Natural killer cell treated with Interleukin-12 subunit alpha and Interleukin-12 subunit beta and Interleukin-15 and Interleukin-18, amount 100 ng/mL, for 72 hours (primary cell): ENCODE measurements at places on chromosomes 4 and X. TPM values are rescaled to one million over a fixed set of nuclear protein-coding genes. Genes with fewer than 3 reads are reported as not detected.

DNA sequence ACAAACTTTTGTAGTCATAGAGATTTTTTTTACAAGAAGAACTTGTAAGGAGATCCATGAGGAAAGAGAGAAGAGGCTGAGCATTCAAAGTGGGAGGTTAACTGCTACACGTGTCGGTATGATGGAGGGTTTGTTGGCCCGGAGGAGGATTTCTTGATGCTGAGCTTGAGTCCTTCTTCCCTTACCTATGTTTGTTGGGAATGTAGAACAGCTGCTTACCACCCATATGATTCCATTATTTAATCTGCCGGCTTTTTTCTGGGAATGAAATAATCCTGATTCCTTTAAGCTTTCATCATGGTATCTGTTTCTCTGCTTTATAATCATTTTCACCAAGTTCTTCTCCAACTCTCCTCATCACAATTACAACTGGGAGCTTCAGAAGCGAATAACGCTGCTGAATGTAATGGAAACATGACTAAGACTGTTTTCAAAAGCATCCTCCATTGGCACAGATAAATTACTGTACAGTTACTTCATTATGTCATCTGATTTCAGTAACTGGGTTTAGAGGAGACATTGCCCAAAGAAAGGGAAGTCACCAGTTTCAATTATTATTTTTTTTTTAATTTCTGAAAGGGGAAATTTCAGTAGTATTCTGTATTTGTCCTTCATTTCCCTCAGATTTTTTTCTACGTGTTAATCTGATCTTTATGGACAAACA, 420.6 kb downstream of the SPRY1 start:
- no peak for DNase-seq

The NKX6-1 gene
- not detected for total RNA-seq

GRCh38 chr4:1400191-1400805, 5.9 kb downstream of the NKX1-1 start:
- no peak for DNase-seq

The RBBP7 gene
- total RNA-seq = 131 TPM

DNA sequence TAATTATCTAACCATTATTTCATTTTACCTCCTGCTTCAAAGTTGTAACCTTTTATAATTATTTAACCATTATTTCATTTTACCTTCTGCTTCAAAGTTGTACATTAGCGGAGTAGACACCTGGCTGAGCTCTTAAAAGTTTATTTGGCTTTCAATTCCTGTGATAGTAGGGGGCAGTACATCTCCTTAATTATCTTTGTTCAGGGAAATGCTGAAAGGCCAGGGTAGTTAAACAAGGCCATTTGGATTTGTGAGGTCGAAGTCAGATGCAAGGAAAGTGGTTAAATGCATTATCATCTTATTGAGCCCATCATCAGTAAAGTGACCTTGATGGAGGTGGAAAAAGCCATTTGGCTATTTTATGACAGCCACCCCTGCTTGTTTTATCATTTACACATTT, 210.6 kb downstream of the TENM3 start:
- no peak for DNase-seq

DNA sequence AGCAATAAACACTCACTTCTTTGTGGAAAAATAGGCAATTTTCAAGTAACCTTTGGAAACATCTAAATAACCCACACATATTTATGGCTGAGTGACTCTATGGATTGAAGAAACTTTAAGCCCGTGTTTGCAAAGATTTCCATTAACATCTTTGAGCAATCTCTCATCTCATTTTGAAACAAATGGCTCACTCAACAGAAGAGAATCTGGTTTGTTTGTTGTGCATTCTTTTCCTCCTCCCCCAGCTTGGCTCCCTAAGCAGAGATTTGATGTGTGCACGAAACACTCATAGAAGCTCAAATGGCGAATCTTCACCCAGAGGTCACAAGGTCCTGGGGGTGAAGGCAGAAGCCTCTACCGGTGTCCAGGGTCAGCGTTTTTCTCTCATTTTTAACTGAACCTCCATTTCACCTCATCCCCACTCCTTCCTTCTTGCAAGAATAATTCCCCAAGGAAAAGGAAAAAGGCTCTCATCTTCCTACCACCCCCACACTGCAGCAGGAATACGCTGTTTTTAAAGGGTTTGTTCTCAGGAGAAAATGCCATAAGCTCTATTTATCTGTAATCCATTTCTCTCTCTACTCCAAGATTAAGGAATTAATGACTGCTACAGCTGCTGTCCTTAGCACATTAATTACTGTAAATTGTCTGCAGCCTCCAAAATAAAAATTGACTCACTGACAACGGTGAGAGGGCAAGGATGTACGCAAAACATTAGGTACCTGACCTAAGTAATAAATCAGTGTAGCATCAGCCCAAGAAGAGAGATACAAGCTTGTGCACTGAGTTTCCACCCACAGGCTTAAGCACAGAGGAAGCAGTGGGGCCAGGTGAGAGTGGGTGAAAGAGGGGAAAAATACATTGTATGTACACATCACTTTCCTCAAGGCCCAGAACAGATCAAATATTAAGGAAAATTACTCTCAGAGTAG, 307.6 kb upstream of the NOCT start:
- no peak for DNase-seq

DNA sequence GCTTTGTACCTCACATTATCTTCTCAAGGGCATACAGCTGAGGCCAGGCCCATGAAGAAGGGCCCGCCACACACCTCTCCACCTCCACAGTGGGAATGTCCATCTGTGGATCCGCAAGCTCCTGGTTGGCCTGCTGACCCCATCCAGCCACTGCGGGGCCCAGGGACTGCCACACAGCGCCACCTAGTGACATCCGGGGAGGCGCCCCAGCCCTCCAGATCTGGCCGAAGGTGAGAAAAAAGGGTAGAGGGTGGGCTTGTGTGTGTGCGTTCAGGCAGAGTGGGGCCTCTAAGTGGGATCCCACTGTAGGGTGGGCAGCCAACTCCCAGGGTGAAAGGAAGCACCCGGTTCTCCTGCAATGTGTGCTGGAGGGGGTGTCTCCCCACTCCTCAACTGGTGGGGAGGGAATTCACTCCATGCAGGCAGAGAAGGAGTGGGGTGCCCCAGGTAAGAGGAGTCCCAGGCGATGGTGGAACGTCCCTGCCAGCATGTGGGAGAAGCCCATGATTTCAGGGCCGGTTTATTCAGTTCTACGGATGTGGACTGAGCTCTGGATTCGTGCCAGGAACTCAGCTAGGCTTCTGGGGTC, 117.3 kb downstream of the ENPP6 start:
- DNase-seq = no peak

The HSPA4L gene
- total RNA-seq = 10.4 TPM

The DUSP21 gene
- not detected for total RNA-seq

DNA sequence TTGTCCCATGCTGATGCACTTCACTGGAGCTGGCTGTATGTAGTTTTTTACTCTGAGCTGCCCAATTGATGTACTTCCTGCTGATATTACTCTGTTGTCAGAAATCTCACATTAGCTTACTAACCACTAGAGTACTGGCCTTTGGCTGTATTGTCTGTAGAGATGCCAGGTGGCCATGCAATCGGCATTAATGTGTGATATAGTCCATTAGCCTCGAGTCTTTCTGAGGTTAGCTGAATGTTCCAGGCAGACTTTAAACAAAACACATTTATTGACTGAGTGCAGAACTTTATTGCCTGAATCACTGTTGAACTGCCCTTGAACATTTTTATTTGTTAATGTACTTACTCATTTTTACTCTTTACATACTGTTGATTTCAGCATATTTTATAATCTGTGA, 335.2 kb downstream of the PCDH10 start:
- no peak for DNase-seq
